ENCODE measurements at places on chromosomes 1 and 21.

GRCh38 chr1:244344001-244344400 lies 107.7 kb downstream of the ADSS2 start:
- DNase-seq, result no peak

DNA sequence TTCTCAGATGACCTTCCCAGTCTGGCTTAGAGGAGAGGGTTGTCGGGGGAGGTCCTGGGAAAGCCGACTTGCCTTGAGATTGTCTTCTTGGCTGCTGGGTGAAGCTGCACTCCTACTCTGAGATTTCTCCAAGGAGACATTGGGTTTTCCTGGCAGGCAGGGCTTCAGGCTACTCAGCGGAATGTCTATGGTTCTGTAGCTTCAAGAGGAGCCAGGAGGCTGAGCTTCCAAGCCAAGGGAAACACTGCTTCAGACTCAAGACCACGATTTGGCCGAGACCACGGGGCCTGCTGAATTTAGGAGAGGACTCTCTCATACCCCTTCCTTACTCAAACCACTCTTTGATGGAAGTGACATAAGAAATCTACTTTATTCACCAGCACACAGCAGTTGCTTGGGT lies 67.8 kb downstream of the NTMT2 start:
- no peak for DNase-seq

- no peak for DNase-seq
Observed at GRCh38 chr1:15346346-15347030, 63.2 kb upstream of the EFHD2 start.

- DNase-seq, result no peak
Observed at GRCh38 chr1:116228511-116228910, 117.3 kb downstream of the MAB21L3 start.

- no peak for DNase-seq
Observed at GRCh38 chr1:216221260-216221700, 202.0 kb downstream of the USH2A start.

DNA sequence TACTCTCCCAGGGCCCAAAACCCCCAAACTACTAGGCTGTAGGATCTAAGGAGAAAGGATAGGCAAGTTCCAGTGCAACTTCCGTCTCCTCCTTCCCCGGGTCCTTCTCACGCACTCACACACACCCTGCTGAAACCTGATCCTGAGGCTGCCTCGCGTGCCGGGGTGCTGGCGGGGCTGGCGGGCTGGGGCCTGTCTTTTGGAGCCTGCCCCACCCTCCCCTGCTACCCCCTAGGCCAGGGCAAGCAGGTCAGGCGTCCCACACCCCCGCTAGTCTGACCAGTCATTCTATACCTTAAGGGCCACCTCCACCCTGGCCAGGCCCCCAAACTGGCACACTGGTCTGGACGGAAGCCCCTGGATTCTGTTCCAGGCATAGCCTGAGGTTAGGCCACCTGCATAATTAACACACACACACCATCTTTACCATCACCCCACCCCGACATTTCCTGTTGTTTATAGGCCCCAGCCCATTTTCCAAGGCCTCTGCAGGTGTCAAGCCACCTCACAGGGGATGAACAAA lies 48.3 kb upstream of the ARTN start:
- no peak for DNase-seq

DNA sequence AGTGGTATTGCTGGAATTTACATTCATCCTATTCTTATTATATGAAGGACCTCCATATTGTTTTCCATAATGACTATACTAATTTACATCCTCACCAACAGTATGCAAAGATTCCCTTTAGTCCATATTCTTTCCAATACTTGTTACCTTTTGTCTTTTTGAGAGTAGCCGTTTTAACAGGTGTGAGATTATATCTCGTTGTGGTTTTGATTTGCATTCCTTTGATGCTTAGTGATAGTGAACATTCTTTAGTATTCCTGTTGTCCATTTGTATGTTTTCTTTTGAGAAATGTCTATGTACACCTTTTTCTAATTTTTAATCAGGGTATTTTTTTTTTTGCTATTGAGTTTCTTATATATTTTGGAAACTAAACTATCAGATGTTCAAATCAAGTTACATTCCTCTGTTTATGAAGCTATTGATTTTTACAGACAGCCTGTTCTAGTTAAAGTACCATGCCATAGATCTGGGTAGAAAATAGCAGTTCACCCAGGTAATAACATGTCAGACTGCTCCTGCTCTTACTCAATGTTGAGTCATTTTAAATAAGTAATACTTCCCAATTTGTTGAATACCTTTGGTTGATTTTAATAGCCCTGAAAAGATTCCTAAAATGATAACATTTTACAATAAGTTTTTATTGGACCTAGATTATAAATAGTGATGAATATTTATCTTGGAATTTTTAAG lies 1108.7 kb downstream of the NCAM2 start:
- DNase-seq, result no peak

- DNase-seq, result no peak
Observed at GRCh38 chr1:7919880-7920279, 20.8 kb downstream of the TNFRSF9 start.

DNA sequence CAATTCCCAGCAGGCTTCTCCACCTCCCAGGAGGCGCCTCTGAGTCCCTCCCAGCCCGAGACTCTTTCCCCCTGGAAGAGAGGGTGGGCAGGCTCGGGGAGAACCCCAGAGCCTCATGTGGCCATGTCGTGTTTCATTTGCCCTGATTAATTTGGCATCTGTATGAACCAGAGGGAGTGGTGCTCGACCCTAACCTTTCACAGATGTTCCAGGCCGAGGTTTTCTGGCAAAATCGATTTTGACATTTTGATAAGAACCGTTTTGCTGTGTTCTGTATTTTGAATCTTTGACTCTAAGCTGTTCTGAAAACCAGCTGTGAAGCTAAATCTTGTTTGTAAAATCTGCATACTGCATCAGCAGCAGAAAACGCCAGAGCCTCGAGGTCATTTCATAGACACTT lies 367.4 kb downstream of the CAMTA1 start:
- no peak for DNase-seq

DNA sequence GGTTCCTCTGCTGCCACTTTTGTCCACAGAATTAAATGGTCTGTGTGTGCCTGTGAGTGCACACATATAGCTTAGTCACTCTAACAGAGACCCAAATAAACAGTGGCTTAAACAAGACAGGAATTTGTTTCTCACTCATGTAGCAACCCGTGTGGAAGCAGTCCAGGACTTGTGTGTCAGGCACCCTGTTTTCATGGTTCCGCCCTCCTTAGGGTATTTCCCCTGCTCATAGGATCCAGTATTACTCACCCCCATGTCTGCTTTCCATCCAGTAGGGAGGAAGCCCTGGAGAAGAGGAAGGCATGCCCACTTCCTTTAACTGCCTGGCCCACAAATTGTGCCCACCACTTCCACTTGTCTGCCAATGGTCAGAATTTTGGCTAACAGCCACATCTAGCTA lies 41.3 kb upstream of the TACSTD2 start:
- peak; percentile 25 for DNase-seq

GRCh38 chr1:111236806-111237205 lies 9.3 kb downstream of the CHI3L2 start:
- DNase-seq, result no peak

GRCh38 chr1:89727517-89728312 lies 93.1 kb upstream of the LRRC8D start:
- no peak for DNase-seq

DNA sequence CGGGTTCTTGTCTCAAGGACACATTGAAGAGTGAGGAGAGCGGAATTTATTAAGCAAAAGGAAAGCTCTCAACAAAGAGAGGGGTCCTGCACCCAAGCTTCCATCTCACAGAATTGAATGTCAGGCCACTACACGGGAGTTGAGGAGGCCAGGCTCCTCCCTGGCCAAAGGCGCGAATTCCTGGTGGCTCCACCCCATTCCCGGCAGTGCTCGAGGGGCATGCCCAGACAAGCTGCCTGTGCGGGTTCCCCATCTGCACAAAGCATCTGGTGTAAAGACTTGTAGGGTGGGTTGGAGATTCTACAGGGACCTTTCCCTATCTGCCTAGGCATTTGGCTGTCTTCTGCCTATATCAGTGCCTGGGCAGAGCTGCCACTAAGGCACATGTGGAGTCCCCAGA lies 648.5 kb upstream of the PKN2 start:
- DNase-seq, result no peak

DNA sequence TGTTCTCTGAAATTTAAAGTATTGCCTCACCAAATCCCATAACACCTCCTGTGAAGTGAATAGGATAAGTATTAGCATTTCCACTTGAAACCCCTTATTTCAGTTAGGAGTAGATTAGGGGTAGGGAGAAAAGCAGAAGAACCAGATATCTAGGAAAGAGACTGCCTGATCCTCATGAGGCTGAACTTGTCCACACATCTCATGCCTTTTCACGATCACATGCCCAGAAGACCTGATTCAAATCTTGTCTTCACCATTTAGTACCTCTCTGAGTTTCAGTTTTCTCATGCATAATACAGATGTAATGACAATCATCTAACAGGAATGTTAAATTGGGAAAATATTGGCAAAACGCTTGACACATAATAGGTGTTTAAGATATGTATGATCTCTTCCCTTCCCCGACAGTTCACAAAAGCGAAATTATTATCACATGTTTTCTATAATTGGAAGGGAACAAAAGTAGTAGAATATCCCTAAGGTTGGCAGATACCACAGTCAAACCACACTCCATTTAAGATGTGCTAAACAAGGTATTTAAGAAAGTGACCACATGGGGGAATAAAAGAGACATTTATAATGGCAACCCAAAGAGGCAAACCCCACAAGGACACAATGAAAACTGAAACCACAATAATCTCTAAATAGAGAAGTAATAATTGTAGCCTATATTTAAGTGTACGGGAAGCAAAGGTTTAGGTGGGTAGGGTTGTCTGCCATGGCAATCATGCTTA lies 25.2 kb downstream of the GFI1 start:
- no peak for DNase-seq

DNA sequence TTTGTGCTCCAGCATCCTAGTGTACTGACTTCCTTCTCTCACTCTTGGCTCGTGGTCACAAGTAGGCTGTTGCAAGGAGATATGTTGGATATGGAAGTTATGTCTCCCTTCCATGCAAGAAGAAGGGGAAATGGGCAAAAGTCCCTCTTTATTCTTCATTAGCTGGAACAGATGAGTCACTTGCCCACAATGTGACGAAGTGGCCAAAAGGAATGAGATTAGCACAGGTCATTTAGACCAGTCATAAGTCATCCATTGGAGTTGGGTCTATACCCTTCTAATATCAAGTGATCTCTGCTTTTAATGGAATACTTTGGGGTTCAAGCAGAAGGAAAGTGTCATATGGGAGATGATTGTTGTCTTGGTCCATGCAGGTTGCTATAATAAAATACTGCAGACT lies 91.2 kb upstream of the NGF start:
- DNase-seq, result no peak

DNA sequence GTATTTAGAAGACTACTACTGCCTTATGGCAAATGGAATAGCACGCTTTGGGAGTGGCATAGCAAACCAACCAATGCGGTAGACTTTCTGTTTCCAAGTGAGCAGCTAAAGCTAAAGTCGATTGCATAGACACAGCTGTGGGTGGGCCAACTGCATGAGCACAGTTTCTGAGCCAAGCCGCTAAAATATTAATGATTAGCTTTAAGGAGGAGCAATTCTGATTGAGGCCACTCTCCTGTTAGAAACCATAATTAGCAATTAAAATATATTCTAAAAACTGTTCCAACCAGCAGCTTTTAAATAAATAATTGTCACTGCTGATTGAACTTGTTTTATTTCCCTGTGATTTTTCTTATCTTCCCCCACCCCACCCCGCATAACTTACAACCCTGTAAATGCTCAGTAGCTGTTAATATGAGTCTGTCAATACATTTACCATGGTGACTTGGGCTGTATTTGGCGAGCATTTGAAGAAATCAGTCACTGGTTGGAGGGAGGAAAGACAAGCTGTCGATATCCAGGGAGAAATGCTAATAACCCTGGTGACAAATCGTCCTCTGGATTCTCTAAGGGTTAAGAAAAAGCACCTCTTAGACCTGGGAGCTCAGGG lies 32.2 kb downstream of the RNF220 start:
- no peak for DNase-seq

GRCh38 chr21:31279986-31280385 lies 64.1 kb downstream of the TIAM1 start:
- no peak for DNase-seq

GRCh38 chr1:212446333-212446732 lies 13.6 kb downstream of the NENF start:
- DNase-seq, result no peak

- DNase-seq, result no peak
Observed at GRCh38 chr1:97999320-97999719, 78.5 kb upstream of the DPYD start.

- DNase-seq, result no peak
Observed at GRCh38 chr1:93004566-93005251, 43.4 kb upstream of the DIPK1A start.

GRCh38 chr1:924656-925560 lies 1.2 kb downstream of the SAMD11 start:
- no peak for DNase-seq

DNA sequence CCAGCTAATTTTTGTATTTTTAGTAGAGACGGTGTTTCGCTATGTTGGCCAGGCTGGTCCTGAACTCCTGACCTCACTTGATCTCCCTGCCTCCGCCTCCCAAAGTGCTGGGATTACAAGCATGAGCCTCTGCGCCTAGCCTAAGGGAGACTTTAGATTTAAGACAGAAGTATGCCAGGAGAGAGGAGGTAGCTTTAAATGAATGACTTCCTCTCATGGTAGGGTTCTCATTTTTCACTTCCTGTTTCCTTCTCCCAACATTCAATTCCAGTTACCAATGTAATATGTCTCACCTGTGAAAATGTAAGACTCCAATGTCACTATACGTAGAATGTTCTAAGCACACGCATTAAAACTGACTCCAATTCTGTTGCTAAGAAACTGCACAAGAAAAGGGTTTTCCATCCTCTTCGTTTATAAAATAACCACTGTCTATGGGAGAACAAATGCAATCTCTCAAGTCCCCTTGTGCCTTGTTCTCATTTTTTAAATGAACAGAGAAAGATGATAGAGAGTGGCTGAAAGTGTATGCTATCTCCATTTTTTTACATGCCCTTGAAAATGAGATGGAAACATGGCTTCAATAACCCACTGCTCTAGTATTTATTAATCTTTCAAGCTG lies 140.0 kb downstream of the SLC45A1 start:
- DNase-seq, result no peak

GRCh38 chr1:107767156-107767582 lies 197.8 kb downstream of the VAV3 start:
- DNase-seq, result no peak

- no peak for DNase-seq
Observed at GRCh38 chr1:173201969-173202368, 5.2 kb downstream of the TNFSF4 start.

DNA sequence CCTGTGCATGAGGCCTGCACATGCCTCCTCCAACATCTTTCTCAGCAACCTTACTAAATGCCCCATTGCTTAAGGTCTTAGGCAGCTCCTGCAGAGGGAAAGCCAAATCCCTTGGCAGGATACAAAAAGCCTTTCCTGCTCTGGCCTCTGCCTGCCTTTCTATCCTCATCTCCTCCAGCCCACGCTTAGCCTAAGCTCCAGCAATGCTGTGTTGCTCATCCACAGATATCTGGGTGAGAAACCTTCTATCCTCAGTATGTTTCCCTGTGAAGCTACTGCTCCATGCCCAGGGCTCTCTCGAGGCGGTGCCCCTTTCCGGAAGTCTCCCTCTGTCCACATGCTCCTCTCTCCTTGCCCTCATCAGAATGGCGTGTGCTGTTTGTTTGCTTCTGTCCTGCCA lies 37.0 kb upstream of the CCSAP start:
- no peak for DNase-seq

Data from omental fat pad (tissue), 4 donors.